Thoracic aorta (tissue), 2 donors: ENCODE measurements at places on chromosomes 5 and 9. TPM values are rescaled to one million over a fixed set of nuclear protein-coding genes. Genes with fewer than 3 reads are reported as not detected.

- DNase-seq: no peak
These were observed 183.4 kb downstream of the FBXL7 start for GRCh38 chr5:15683332-15683731.

DNA sequence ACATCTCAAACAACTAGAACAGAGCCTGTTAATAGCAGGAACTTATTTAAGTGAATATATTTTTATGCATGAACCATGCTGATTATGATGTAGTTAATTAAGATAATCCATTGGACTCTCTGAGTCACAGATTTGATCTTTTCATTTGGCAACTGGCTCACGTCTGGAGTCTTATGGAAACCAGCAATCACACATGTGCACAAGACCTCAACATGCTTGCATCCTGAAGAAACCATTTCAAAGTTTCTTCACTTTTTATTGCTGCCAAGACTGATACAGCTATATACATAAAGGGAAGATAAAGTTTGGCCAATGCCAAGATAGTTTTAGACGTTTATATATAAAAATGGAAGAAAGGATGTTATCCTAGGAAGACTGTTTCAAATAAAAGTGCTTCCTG lies 13.3 kb upstream of the C9 start:
- no peak for DNase-seq

DNA sequence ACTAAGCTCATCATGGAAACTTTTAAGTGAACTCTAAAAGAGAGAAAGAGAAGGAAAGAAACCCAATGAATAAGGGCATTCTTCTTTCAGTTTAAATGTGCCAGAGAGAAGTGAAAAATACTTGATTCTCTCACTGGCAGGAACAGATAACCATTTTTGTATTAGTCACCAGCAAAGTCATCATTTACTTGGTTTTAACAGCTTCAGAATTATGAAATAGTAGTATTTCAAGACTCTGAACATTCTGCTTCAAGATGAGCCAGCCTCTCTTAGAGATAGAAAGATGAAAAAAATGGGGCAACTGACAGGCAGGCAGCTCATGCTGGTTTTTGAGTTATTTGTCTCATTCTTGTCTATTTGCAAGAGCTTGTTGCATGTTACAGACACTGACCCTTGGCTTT lies 103.5 kb downstream of the GCNT1 start:
- DNase-seq: no peak

DNA sequence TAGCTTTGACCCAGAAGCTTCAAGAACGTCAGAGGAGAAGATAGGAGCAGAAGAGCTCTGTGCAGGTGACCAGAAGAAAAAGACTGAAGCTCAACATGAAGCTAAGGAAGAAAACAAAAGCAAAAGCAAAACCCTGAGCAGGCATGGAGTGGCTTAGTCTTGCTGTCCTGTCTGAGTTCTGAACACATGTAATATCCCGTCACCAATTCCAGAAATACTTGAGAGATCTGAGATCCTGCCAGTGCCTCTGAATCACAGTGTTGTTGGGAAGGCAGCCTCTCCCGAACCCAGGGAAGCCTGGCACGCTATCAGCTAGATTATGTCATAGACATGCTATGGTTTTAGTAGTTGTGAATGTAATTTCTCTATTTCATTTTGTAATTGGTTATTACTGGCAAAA lies 235.7 kb downstream of the ICE1 start:
- DNase-seq: peak; percentile 79

GRCh38 chr5:14998491-14998890 lies 126.9 kb upstream of the ANKH start:
- DNase-seq: no peak

DNA sequence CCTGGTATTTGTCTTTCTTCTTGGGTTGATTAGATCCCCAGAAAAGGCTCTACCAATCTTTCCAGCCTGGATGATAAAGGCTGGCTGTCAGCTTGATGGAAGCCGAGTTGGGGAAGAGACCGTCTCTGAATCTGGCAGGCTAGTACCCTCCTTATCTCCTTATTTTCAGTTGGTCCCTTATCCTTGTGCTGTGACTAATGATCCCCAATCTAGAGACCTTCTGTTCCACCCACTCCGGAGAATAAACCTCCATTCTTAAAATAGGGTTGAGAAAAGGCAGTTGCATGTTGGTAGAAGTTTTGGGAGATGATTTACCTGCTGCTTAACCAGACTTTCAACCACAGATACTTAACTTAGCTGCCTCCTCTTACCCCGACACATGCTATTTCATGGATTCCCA lies 52.3 kb downstream of the PRKACG start:
- DNase-seq: no peak

DNA sequence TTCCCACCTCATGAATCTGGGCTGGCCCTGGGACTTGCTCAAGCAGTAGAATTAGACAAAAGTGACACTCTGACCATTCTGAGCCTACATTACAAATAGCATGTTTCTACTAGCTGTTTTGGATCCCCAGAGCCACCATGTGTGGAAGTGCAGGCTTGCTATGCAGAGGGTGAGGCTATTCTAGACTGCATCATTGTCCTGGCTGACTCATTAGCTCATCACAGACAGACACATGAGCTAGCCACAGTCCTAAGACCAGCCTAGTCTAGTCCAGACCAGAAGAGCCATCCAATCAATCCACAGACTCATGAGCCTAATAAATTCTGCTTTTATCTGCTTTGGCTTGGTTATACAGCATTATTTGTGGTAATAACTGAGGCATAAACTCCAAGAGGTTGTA lies 351.9 kb downstream of the PRELID2 start:
- DNase-seq: no peak

- no peak for DNase-seq
These were observed 293.3 kb downstream of the FANCC start for GRCh38 chr9:95024097-95024671.

- no peak for DNase-seq
These were observed 699.0 kb downstream of the BRINP1 start for GRCh38 chr9:118670011-118670953.

DNA sequence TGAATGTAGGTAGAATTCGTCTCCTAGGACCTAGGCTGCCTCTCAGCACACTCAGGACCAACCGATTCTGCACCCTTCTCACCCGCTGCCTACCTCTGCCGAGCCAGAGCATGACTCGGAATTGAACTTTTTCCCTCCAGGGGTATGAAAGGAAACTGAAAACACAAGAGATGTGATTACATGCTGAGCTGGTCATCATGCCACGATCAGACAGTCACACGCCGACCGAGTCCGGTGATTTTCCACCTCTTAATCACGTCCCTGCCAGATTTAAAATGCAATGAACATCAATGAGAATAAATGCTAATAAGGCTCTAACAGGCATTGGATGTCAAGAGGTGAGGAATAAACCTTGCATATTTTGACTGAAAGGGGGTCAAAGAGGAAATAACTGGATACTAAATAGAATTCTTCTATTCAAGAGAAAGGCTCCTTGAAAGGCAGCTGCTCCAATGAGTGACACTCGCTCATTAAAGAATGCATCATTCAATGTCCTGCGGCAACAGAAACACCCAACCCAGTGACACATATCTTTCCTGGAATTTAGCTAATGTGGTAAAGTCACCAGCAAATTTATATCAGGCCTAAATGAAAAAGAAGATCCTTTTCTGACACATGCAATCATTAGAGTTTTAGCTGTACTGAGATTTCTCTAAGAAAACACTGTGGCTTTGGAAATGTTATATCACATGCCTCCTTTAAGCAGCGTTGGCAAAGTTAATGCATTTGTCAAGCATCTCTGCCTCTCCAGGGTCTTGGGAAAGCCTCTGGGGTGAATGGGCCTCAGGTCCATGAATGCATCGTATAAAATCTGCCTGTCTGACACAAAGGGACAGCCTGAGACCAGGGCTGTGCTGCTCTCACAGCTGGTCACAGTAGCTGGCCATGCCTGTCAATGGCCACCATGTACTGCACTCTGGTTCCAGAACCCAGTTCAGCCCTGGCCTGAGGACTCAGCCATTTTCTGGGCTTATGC lies 128.7 kb downstream of the SPOCK1 start:
- no peak for DNase-seq

DNA sequence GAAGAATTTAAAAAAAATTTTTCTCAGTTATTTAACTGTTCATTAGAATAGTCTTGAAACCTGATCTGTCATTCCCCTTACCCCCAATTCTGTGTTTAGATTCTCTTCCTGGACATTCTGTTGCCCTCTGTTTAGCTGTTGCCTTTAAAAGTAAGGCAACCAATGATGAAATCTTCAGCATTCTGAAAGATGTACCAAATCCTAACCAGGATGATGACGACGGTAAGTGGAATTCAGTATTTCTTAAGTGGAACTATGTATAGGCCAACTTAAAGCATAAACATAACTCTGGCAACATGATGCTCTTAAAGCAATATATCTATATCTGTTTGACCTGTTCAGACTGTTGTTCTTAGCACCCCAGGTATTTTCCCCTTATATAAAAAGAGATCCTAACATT lies 27.2 kb downstream of the NCBP1 start:
- no peak for DNase-seq

GRCh38 chr5:176732306-176732705 lies 78.1 kb upstream of the UNC5A start:
- no peak for DNase-seq

DNA sequence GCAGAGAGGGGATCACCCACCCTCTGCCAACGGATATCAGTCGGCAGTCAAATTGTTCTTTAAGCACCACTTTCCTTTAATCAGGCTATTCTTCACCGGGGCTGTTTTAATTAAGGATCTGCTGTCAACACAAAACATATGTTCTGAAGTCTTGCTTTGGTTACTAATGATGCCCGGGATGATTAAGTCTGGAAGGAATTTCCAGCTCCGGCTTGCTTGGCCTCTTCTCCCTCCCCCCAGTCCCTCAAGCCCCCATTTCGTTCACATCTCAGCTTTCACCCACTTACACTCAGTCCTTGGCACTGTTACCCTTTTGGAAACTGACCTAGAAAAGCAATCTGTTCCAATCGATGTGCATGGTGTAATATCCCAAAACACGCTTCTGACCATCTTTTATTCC lies 74.7 kb downstream of the MSX2 start:
- DNase-seq: no peak

DNA sequence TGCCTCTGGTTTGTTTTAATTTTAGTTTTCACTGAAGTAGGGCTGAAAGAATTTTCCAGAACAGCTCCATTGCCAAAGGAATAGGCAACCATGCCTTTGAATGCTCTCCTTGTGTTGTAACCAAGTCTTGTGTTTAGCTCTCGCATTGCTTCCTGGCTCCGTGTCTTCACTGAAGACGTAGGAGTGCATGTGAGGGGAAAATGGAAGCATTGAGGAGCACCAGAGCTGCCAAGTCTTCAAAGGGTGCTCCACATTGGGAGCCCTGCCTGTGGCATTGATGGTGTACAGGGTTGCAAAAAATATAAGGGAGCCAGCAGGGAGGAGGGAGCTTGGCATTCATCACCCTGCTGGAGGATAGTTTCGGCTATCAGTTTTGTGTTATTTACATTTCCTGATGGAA lies 86.6 kb downstream of the NTRK2 start:
- no peak for DNase-seq

The SPINK7 gene
- not detected for total RNA-seq

The CTXN3 gene
- not detected for total RNA-seq

The NMUR2 gene
- not detected for total RNA-seq
